NCI-H1436 (cell line): ENCODE measurements at places on chromosomes 1 and 21.

- DNase-seq: peak; percentile 29
Measured at GRCh38 chr1:111399792-111400610, 27.5 kb downstream of the OVGP1 start.

- no peak for DNase-seq
Measured at GRCh38 chr1:88847643-88848042, 43.7 kb downstream of the GTF2B start.

- no peak for DNase-seq
Measured at GRCh38 chr1:233575450-233575849, 38.5 kb upstream of the KCNK1 start.

DNA sequence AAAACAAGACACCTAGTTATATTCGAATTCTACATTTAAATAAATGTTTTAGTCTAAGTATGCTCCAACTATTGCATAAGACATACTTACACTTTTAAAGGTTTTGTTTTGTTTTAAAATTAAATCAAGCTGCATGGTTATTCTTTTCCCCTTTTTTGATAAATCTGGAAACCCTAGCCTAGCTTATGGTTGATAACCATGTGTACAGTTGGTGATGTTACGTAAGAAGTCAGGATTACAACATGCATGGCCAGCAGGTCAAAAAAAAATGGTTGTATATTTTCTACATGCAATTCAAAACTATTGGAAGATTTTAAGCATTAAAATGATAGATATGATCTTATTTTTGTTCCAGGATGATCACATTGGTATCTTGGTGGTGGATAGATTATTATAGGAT is 1600.6 kb downstream of the PLA2G4A start:
- DNase-seq: no peak

- DNase-seq: no peak
Measured at GRCh38 chr1:236619398-236619797, 15.1 kb upstream of the HEATR1 start.

GRCh38 chr1:152519851-152520250 is 5.6 kb downstream of the CRCT1 start:
- DNase-seq: no peak

GRCh38 chr1:229119876-229120275 is 151.0 kb upstream of the RAB4A start:
- DNase-seq: no peak

DNA sequence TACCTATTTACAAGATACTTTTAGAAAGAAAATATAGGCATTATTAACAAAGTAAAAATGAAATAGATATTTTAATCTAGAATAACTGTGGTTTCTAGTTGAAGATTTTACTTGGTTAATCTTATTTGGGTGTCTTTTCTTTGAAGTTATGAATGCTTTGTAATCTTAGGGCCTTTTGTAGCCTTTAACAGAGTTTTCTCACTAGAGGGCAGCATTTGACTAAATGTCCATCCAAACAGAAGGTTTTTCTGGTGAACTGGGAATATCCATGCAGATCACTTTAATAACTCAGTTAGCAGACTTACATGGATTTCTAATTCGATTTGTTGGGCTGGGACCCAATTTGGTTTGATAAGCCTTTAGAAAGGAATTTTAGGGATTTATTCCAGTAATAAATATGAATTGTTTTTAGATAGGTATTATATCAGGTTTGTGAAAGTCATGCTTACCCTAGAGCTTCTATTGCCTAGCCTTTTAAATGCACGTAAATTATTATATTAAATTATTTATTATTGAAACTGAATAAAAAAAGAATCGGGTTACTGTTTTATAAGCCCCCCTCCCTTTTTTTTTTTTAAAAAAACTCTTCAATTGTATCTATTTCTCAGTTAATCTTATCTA is 119.7 kb downstream of the ZNF326 start:
- peak; percentile 59 for DNase-seq
